Esophagus muscularis mucosa (tissue), 4 donors: ENCODE measurements at places on chromosomes 11 and 22.

- no peak for DNase-seq
Measured at GRCh38 chr11:69219991-69220390, 64.3 kb downstream of the SMIM38 start.

- DNase-seq, result no peak
Measured at GRCh38 chr11:42976636-42977217, 335.1 kb upstream of the API5 start.

GRCh38 chr22:49959782-49960158 lies 802 bp upstream of the PIM3 start:
- no peak for DNase-seq

DNA sequence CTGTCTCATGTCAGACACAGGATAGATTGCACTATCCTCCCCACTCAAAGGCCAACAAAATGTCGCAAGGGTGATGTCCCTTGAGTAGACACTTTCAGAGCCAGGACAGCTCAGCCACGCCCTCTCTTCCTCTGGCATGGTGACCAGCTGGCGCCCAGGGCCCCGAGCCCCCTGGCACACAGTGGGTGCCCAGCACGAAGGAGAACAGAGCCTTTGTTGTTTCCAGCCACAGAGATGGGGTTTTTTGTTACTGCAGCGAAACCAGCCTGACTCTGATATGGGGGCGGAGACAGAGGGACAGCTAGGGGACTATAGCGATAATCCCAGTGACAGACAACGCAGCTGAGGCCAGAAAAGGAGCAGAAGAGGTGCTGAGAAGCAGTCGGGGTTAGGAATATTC lies 23.3 kb upstream of the CCND1 start:
- DNase-seq, result no peak

GRCh38 chr11:14125529-14125928 lies 163.0 kb downstream of the SPON1 start:
- DNase-seq, result no peak

- no peak for DNase-seq
Measured at GRCh38 chr11:100459811-100460210, 227.3 kb upstream of the ARHGAP42 start.

DNA sequence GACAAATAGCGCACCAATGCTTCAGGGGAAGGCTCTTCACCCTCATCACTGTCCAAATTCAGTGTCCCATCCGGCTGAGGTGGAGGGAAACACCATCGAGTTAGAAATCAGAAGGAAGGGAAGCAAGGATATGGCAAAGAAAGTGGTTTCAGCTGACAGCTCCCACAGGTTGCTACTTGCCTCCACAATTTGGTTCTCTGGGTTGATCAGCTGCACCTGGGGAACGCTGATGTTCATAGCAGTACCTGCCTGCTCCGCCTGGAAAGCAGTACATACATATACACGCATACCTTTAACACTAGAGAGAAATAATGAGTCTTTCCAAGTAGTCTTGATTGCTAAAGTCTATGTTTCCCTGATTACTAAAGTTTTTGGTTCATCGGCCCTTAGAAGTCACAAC lies 37.8 kb upstream of the APOA1 start:
- no peak for DNase-seq

DNA sequence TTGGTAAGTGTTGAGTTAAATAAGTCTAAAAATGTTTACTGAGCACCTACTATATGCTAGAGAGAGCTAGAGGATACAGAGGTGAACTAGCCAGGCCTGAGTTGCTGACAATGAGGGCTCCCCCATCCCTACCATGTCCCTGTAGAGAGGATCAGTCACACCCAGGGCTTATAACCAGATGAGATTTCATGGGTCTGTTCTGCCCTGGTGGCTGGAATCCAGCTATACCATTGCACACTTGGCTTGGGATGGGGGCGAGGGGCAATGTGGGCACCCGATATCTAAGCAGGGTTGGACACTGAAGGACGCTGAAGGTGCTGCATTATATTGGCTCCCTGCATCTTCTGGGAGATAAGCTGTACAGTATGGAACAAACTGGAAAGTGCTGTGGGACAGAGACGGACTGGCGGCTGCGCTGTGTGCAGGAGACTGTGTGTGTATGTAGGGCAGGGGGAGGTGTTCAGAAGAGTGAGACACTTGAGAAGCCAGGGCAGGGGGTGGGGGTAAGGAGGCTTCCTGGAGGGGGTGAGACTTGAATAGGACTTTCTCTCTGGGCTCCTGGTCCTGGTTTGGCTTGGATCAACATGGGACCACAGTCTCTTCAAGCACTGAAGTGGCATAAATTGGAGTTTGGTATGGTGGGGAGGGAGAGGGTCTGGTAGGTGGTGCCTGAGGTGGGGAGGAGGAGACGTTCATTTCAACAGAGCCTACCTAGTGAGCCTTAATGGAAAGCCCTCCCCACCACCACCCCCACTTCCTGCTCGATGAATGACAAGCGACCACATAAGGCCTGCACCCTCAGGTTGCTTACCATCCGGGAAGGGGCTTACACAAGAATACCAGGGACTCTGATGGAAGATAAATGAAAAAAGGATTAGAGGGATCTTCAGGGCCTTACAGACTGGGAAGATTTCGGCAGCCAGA lies 1.8 kb downstream of the CD82 start:
- no peak for DNase-seq

DNA sequence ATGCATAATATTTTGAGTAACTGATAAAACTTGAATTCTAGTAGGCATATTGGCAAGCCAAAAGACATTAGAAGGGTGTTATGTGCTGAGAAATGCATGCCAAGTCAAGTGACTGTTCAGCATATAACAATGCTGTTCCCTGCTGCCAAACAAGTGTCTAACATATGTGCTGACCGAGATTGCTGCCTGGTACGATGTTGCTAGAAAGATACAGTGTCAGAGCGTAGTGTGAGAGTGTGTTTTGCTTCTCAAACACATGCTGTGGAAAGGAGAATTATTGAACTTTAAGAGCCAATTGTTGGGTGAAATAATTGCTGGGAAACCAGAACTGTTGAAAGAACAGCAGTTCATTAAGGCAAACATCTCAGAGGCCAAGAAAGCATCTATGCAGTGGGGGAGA lies 71.3 kb upstream of the GRIA4 start:
- DNase-seq, result no peak

GRCh38 chr11:12943311-12943710 lies 65.8 kb upstream of the RASSF10 start:
- DNase-seq, result no peak

DNA sequence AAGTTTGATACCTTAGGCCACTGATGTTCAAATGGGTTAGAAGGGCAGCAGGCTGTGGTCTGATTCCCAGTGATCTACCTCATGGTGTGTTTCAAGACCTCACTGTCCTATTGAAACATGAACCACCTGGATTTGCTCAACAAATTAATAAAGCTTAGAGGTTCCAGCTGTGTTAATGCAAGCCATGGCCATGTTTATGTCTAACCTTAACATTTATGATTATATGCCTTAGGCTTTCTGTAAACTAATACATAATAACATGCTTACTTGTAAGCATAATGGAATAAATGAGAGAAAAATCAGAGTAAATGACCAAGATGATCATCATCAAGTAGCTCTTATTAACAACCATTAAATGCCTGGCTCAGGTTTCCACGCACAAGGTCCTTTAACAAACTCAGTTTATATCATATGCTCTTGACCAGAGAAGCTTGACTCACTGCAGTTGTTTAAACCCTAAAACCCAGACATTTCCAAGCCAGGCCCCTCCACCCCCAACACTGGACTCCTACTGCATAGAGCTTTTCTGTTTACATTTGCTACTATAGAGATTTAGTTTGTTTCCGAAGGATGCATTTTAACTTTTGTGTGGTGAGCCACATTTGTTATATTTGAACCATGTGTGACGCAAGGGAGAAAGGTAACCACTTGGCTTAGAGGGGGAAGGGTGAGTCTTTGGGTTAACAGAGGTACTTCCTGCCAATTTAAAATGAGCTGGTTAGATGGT lies 43.7 kb downstream of the KREMEN1 start:
- no peak for DNase-seq

- DNase-seq, result no peak
Measured at GRCh38 chr11:93100211-93100610, 97.6 kb downstream of the SLC36A4 start.

GRCh38 chr11:119901657-119902577 lies 172.9 kb upstream of the NECTIN1 start:
- DNase-seq, result no peak

- no peak for DNase-seq
Measured at GRCh38 chr22:37792494-37792893, 15.2 kb upstream of the GCAT start.

DNA sequence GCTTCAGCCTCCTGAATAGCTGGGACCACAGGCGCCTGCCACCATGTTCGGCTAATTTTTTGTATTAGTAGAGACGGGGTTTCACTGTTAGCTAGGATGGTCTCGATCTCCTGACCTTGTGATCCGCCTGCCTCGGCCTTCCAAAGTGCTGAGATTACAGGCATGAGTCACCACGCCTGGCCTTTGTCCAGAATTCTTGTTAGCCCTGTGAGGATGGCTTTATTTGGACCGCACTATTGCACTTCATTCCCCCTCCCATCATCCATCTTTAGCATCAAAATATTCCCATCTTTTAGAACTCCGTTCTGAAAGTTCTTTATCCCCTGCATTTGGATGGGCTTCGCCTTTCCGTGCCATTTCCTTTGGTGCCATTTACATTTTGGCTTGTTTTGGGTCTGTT lies 2.6 kb downstream of the SAMM50 start:
- no peak for DNase-seq

- DNase-seq, result no peak
Measured at GRCh38 chr11:126352934-126353801, 2.3 kb upstream of the ST3GAL4 start.

- no peak for DNase-seq
Measured at GRCh38 chr22:43481568-43482317, 69.9 kb downstream of the MPPED1 start.

DNA sequence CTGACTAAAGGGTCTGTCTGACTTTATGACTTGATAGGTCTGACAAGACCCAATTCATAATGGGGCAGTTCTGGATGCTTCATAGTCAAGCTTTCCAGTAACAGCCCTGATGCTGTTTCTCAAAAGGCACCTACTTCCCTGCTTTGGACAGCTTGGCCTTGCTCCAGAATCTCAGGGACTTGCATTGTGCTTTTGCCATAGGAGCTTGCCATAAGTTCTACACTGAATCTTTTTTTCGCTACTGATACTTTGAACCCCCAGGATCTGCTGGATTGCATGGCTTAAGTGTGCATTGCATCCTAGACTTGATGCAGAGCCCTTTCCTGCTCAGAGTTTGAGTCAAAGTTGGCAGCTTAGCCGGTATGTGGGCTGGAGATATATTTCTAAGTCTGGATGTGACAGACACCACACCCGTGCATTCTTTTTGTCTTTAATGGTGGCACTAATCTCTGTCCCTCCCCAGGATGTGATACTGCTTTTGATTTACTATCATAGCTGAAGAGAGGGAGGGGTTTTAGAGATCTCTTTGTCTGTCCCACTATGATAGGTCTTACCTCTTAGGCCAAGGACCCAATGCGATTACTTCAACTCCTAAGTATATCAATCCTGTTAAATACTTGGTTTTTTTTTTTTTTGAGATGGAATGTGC lies 16.9 kb upstream of the SLC3A2 start:
- DNase-seq, result no peak

DNA sequence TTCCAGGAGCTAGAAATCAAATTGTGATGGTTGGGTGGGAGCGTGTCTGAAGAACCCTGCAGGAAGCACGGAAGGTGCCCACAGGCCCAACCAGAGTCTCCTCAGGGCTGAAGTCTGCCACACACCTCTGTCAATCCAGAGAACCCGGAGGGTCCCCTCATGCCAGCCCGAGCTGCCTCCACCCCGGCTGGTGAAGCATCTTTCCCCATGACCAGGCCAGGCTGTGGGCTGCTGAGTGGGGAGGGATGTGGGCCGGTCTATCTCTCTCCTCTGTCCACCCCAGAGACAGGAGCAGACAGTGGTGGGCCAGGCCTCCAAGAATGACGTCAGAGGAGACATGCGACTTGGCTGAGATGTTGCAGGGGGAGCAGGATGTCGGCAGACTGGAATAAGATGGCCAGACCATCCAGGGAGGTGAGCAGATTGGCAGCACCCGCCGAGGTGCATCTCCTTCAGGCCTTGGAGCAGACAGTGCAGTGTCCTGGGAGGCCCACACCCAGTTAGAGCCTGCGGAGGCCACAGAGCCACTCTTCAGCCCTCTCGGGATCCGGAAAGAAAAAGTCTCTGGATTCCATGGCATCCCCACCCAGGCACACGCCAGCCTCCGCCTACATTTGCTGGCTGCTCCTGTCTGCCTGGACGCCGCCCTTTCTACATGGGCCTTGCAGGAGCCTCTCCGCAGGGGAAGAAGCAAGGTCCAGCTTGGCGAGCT lies 1524.9 kb downstream of the BRD1 start:
- DNase-seq, result no peak

DNA sequence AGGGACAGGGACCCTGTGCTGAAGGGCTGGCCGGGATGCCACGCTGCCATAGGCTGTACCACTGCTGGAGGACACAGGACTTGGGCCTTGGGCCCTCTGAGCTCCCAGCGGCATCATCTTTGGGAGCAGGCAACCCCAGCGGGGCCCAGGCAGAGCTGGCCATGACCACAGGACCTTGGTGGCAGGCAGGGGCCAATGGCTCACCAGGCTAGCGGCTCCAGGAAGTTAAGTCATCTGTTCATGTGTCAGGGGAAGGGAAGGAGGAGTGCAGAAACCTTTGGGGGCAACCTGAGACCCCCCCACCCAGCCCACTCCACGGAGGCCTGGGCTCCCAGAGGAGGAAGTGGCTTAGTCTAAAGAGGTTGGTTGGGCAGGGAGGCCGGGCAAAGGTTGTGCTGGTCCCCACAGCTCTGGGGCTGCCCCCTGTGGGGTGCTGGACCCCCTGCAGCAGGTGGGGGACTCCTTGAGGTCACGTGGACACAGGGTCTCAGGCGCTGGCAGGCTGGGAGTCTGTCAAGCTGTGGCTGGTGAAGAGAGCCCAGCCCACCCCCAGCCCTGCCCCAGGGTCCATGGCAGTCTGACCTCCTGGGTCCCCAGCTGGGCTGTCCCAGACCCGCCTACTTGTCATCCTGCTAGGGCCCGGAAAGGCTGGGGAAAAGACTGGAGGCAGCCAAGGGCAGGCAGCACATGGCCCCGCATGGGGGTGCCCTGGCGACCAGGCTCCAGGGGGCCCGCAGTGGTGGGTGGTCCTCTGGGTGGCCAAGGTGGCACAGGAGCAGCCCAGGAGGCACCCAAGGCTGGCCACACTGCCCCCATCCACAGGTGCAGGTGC lies 184.3 kb downstream of the IGLL1 start:
- no peak for DNase-seq

- DNase-seq, result no peak
Measured at GRCh38 chr11:125312391-125312790, 147.8 kb downstream of the PKNOX2 start.

GRCh38 chr11:69771466-69771865 lies 3.7 kb downstream of the FGF4 start:
- no peak for DNase-seq

DNA sequence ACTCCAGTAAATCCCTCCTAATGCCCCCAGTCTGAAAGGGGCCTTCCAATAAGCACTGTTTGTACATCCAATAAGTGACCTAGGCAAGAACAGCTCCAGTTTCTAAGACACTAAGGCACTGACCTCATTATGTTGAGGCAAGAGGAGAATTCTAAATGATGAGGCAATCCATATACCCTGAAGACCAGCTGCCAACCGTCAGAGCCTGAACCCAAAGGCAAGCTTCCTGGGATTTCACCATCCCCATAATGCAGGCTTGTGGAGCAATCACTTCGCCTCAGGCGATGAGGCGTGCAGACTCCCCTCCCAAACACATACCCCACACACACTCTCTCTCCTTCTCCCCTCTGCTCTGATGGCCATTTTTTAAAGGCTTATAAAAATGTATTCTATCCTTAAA lies 49.5 kb downstream of the LGR4 start:
- DNase-seq, result no peak

GRCh38 chr22:24040946-24041345 lies 29.8 kb downstream of the CABIN1 start:
- DNase-seq, result peak; percentile 68

- DNase-seq, result no peak
Measured at GRCh38 chr11:123547180-123547579, 107.2 kb downstream of the SCN3B start.
